Colonic mucosa (tissue), 4 donors: ENCODE measurements at places on chromosomes 12 and 14.

DNA sequence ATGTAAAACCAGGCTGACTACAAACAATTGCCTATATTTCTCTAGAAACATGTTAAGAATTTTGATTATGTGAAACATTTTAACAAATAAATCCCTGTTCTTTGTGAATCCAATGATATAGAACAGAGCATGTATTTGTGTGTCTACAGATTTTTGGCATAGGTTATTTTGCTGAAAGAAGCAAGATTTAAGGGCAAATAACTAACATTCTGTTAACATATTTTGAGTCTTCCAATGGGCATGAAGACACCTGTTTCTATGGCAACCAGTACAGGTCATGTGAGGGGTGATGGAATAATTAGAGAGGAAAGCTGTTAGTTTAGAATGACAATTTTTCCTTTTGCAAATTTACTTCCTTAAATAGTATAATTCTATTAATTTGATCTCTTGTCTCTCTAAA is 8.8 kb downstream of the ART4 start:
- no peak for DNase-seq

DNA sequence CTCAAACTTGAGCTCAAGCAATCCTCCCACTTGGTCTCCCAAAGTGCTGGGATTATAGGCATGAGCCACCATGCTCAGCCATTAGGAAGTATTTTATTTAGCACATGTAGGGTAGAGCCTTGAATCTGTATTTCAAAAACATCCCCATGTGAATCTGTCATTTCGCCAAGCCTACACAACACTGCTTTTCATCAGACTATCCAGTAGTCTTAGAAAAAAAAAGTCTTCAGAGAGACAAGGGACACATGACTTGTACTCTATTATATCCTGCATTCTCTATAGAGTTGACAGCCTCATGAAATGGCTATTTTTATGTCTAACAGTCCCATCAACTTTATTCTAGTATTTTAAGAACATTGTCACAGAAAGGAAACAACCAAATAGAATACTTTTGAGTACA is 35.4 kb downstream of the TM7SF3 start:
- no peak for DNase-seq

GRCh38 chr14:87434680-87435079 is 558.3 kb downstream of the GALC start:
- no peak for DNase-seq

GRCh38 chr12:4270831-4271716 is 2.5 kb upstream of the CCND2 start:
- DNase-seq, result peak; percentile 78

GRCh38 chr12:23757541-23757962 is 191.9 kb downstream of the SOX5 start:
- DNase-seq, result no peak

DNA sequence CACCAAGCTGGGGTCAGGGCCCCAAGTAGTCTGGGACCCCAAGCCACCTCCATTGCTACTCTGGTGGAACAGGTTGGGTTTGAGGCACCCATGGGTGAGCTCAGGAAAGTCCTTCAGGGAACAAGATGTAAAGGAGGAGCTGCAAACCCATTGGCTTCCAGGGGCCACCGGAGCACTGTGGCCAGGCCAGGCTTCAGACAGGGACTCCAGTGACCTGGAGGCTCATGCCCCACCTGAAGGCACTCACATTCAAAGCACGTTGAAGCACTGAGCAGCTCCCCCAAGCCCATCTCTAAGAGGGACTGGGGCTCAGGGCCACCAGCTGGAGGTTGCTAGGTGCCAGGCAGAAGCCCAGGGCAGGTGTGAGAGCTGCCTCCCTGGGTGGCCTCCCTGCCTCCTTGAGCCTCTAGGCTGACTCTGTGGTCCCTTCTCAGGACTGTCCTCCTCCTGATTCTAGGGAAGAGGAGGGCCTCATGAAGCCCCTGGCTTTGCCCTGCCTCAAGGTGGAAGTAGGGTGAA is 49.1 kb downstream of the FAM222A start:
- no peak for DNase-seq

DNA sequence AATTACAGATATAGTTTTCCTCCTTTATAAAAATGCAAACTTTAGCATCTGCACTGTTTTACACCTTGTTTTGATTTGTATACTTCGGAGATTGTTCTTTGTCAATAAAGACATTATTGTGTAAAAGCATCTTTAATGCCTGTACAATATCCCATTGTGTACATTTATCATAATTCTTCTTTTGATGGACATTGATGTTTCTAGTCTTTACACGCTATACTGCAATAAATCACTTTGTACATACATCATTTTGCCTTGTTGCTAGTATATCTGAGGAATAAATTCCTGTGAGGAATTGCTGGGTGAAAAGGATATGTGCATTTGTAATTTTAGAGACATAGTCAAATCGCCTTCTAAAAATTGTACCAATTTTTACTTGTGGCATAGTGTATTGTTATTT is 30.4 kb downstream of the WDR20 start:
- DNase-seq, result no peak
